B cell (primary cell): ENCODE measurements at places on chromosomes 7 and 10.

DNA sequence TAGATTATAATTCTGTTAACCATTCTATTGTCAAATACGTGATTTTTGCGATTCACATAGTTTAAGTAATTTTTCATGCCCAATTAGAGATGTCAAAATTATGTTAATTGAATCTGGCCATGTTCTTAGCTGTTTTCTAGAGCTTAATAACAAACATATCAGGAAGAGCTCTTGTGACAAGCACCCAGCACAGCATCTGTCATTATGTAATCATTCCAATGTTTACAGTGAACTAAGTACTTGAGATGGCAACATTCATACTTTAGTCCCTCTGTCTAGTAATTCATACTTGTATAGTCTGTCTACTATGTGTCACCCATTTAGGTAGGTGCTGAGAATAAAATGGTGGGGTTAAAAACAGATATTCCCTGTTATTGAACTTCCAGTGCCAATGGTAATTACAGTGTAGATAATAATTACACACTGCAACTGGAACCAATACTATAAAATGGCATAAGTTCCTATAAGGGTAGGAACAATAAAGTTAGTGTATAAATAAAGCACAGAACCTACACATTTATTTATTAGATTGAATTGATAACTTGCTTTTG is 55.2 kb downstream of the ZEB1 start:
- no peak for DNase-seq

DNA sequence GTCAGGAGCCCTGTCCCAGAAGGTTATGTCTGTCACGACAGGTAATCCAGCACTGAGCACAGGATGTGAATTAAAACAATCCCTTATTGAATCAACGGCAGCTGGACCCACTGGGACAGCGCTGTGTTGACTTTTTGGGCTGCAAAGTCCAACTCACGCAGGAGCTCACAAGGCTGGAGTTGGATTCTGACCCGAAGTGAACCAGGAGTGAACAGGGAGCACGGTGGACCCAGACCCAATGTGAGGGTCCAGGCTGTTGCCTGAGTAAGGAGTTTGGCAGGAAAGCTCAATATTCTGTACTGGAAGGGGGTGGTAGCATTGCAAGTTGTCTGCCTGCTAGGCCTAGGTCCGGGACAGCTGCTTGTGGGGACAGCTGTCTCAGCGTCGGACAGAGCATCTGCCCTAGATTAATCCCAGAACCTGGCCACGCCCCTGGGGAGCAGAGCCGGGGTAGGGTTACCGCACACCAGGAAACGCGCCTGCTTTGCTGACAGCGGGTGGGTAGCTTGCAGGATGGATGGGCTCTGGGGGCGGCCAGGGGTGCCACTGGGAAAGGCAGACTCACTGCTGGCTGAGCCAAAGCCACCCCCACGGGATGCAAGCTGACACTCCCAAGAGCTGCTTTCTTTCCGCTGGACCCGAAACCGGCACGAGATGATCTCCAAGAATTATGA is 24.0 kb downstream of the COL26A1 start:
- DNase-seq, result peak; percentile 12

DNA sequence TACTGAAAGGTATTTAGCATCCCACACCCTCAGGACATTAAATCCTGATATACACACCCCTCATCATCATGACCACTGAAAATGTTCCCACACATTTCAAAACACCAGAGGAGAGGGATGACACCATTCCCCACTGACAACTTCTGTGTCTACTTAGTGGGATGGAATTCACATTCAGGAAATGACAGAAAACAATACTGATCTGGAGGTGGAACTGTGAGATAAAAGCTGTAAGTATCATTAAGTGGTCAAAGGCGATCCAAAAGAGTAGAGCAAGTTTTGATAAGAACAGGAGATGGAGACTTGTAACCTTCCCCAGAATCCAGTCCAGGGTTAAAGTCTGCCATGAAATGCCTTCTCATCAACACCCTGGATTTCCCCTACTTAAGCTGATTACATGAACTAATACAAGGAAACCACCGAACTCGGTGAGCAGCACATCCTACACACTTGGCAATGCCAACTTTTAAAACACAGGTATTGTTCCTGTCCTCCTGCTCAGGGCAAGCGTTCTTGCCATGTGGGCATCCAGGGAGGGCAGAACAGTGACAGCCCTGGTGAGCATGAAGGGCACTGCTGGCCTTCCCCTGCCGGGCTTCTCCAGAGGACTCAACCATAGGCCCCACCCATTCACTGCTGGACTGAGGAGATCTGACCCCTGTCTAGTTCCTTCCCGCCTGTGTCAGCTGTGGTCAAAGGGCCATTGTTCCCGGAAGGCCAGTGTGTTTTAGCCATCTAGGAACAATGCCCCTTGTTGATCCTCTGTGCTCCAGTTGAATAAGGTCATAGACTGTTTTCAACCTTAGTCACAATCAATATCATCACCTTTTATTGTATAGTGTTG is 85.0 kb downstream of the SGMS1 start:
- no peak for DNase-seq

GRCh38 chr10:93598157-93598556 is 2.9 kb downstream of the RBP4 start:
- no peak for DNase-seq

DNA sequence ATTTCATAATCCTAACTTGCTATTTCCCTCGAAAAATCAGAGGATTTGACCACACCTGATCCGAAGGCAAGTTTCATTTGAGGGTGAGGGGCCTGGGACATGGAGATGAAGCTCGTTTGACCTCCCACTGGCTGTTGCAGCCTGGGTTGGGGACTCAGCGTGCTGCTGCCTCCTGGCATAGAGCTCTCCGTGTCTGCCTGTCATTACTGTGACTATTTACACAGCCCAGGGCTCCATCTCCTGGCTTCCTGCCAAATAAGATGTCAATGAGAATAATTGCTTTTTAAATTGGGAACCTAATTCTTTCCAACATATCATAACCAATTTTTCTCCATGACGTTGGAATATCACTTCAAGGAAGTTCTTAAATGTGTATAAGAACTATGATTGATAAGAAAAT is 139.3 kb upstream of the COBL start:
- no peak for DNase-seq

GRCh38 chr7:142602183-142602582 is 147.1 kb upstream of the PRSS1 start:
- no peak for DNase-seq

GRCh38 chr7:131057015-131057793 is 270.5 kb upstream of the MKLN1 start:
- DNase-seq, result peak; percentile 79

GRCh38 chr10:72254813-72255568 is 18.7 kb upstream of the DDIT4 start:
- peak; percentile 49 for DNase-seq

DNA sequence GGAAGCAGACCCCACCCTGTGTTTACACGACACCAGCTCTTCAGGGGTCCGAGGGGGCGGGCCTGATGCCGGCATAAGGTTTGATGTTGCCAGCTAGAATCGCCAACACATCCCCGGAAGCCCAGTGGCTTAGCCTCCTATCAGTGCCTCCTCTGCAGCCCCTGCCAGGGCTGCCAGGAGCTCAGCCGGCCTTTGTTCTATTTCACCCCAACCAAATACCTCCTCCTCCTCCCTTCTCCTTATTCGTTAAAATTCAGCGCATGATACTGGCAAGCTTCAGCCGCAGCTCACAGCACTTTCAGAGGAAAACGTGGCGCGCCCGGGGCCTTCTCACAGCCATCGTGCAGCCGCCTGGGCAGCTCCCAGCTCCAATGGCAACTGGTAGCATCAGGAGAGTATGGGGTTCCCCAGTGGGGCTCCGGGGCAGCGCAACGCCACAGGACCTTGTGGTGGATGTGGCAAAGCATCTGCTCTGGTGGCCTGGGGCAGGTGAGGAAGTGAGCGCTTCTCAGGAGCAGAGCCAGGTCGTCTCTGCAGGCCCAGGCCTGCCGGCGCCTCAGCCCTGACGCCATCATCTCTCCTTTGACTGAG is 176.4 kb upstream of the RHEB start:
- DNase-seq, result no peak

GRCh38 chr7:73773700-73774517 is 3.8 kb upstream of the CLDN3 start:
- DNase-seq, result no peak

DNA sequence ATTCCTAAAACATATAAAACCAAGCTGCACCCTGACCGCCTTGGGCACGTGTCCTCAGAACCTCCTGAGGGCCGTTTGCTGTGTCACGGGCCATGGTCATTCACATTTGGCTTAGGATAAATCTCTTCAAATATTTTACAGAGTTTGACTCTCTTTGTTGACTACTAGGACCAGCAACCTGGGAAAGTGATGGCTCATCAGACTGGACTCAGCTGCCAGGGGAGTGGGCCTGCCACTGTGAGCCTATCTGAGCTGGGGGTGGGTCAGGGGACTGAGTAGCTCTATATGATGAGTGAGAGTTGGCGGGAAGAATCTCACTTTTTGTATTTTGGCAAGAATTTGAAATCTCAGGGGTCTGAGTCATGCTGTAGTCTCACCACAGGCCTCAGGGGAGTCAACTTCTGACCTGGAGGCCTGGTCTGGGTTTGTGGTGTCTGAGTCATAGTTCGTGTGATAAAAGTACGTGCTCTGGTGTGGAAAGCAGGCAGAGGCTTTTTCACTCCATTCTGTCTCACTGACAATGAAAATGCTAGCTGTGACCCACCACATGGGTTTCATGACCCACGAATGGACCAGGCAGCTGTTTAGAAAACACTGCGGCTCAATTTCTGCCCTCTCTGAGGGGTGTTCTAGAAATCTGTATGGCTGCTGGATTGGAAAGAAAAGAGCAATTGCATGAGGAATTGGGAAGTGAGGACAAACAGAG is 4.2 kb upstream of the UPP1 start:
- DNase-seq, result peak; percentile 65

DNA sequence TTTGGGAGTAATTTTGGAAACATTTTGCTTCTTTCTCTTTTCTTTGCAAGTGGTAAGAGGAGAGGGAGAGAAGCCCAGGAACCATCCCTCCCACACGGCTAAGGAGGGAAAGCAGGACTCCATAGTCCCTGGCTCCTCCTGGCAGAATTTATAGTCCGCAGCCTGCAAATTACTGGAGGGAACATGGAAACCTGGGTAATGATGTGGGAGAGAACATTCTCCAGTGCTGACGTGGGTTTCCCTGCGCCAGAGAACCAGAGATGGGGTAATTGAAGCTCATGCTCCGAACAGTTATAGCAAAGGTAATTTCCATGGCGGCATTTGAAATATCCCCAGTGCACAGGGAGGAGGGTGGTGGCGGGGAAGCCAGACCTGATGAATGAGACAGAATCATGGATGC is 320.4 kb downstream of the RPS24 start:
- DNase-seq, result no peak

DNA sequence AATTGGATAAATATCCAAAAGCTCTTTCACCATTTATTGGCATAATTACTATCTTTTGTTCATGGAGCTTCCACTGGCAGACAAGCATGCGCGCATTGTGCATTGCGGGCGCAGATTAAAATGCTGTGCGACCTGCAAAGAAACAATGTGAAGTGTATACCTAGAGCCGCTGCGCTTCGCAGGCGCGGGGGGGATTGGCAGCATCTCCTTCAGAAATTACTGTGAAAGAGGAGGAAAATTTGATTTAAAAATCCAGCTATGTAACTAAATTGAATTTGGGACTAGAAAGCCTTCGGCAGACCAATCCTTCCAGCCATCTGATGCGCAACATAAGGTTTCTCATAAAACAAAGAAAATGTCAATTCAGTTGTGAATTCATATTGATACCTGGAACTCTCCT is 10.3 kb upstream of the NPM3 start:
- DNase-seq, result no peak

GRCh38 chr7:29858191-29858951 is 52.1 kb downstream of the WIPF3 start:
- DNase-seq, result no peak

DNA sequence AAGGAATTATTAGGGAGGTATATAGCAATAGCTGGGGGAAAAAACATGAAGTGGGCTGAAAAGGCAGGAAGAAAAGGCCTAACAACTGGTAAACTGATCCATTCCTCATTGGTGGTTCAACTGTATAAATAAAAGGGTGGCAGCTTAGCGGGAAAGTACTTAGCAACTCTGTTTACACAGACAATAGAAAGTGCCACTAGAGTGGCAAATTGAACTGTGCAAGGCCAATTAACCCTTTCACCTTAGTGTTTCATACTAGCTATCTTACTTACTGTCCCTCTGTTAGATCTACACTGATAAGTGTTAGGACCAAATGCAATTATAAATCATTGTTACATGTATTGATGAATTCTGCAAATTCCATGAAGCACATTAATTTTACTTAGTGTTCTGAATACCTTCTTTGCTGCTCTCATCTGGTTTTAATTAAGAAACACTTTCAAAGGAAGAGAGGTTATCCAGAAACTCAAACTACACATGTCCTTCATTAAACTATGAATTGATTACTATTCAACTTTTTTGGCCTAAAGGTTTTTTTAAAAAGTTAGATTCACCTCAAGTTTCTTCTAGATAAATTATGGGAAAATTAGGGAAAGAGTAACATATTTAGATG is 28.0 kb downstream of the DNAJC1 start:
- no peak for DNase-seq

- DNase-seq, result no peak
Observed at GRCh38 chr7:111677848-111678247, 115.6 kb upstream of the IMMP2L start.

- DNase-seq, result no peak
Observed at GRCh38 chr10:9443758-9444157, 1389.3 kb downstream of the GATA3 start.

DNA sequence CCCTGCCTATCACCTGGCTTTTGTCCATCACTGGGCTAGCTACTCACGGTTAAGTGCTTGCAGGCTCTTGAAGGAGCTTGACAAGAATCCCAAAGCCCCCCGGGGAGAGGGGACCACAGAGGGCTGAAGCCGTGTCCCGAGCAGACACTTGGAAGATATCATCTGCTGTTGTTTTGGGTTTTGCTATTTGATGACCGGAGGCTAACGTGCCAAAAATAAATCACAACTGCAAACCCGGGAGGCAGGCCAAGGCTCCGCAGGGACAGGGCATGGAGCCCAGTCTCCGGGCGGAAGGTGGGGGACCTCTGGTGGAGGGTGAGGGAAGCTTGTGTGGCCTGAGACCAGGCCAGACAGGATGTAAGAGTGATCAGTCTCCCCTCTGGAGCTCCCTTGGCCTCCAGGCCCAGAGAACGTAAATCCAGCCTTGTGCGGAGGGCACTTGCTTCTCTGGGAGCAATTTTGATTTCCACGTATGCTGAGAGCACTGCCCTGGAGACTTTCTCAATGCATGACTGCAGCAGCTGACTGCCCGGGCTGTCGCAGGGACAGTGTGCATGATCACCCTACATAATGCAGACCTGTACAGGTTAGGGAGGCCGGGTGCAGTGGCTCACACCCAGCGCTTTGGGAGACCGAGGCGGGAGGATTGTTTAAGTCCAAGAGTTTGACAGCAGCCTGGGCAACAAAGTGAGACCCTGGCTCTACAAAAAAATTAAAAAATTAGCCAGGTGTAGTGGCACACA is at the start of gene PHKG1:
TSS of gene PHKG1 (minus strand) at position 164 of the 743 bp plus-strand sequence. CDS start 4,011 bp downstream, outside the sequence.
- no peak for DNase-seq
